Effector CD8-positive, alpha-beta T cell (primary cell): ENCODE measurements at places on chromosomes 13 and 19.

- no peak for DNase-seq
Observed at GRCh38 chr13:74158571-74159352, 24.6 kb upstream of the KLF12 start.

GRCh38 chr13:24574847-24575246 lies 62.3 kb upstream of the PARP4 start:
- no peak for DNase-seq

DNA sequence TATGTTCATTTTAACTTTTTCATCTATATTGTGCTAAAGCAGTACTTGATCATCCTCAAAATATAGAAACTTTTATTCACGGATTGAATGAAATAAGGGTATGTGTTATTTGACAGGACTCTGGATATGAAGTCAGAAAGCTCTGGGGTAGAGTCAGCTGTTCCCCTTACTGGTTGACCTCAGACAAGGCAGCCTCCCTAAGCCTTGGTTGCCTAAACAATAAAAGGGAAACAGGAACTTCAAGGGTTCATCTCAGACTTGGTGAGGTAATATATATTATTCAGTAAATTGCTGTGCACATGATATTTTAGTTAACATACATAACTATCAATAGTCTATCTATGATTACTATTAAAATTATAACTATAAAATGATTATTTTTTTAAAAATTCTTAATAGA lies 13.6 kb downstream of the POLR1D start:
- DNase-seq = no peak

DNA sequence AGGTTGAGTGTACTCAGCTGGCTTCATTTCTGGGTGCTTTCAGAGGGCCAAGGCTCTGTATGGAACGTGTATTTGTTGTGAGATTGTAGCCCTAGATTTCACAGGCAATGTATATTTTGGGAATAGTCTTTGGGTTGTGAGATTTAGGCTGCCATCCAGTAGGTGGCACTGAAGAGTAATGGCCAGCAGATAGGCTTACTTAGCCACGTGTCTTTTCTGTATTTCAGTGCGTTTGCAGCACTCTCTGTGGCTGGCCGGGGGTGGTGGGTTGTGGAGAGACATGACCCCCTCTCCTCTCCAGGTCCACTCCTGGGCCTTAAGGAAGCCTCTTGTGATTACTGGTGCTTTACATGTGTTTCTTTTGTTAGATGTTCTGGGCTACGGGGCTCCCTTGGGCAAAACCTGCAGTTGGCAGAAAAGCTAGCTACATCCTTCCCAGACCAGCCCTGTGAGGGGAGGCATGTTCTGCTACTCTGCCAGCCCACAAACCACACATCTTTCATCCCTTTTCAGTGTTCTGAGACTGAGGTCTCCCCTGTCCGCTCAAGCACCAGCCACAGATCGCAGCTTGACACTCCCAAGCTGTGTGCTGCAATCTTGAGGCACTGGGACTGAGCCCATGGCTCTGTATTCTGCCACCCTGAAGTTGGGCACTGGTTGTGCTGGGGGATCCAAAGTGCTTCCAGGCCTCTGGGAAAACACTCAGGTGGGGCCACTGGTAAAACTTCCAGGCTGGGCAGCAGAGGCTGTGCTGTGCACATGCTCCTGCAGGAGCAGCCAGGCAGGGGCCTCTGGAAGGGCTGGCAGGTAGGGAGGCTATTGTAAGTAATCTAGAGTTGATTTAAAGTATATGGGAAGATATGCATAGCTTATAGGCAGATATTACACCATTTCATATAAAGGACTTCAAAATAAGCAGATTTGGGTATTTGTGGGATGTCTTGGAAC lies 1096.8 kb upstream of the PCDH20 start:
- no peak for DNase-seq

DNA sequence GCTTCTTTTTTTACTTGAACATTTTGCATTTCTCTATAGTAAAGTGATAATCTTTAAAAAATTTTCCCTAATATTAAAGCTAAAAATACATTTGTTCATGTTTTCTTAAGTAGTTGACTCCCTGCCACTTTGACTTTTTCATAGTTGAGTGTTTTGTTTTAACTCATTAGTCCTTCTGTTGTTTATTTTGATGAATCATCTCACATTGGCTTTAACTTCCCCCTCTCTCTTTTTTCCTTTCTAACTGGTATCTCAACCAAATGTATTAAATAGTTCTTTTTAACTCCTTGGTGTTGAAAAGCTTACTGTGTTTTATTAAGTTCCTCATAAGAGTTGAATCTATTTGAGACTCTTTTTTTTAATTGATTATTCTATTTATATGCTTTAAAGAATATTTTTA lies 2.8 kb downstream of the TNFSF13B start:
- no peak for DNase-seq

DNA sequence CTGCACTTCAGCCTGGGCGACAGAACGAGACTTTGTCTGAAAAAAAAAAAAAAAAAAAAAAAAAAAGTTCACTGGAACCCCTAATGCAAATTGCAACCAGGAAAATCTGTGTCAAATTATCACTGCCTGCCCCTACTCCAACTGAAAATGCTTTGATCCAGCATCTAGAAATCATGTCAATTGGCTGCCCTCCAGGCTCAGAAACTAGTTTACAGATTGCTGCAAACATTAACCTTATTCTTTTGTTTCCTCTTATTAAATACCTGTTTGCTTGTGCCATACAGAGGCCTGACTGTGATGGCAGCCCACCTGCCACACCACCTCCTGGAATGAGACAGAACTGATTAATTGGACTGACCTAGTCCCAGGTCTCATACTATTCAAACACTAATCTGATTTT lies 18.6 kb upstream of the AKT2 start:
- DNase-seq = no peak

- DNase-seq = no peak
Observed at GRCh38 chr19:47005164-47005641, 14.4 kb upstream of the NPAS1 start.

- no peak for DNase-seq
Observed at GRCh38 chr13:93388701-93389100, 162.1 kb downstream of the GPC6 start.

DNA sequence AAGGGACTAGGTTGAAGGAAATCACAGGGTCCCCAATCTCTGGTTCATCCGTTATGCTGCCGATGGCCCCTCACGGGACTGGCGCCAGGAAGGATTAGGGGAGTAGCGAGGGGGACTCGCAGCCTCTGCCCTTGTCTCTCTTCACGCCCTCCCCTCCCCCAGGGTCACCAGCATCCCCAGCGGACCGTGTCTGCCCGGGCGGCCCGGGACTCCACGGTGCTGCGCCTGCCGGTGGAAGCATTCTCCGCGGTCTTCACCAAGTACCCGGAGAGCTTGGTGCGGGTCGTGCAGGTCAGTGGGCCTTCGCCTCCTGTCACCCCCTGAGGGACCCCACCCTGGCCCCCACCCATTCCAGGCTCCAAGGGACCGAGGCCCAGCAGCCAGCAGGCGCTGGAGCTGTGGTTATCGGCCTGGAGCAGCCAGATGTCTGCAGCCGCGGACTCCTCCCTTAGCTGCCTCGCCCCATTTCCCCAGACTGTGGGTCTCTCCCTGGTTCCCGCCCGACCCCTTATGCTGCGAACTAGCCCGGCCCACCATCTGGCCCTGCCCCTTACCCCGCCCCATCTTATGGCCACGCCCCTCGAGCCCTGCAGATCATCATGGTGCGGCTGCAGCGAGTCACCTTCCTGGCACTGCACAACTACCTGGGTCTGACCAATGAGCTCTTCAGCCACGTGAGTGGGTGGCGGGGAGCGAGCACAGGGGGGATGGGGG lies 5.4 kb downstream of the PNPLA6 start:
- DNase-seq = no peak

GRCh38 chr13:89205856-89206520 lies 1534.8 kb downstream of the SLITRK5 start:
- DNase-seq = no peak

DNA sequence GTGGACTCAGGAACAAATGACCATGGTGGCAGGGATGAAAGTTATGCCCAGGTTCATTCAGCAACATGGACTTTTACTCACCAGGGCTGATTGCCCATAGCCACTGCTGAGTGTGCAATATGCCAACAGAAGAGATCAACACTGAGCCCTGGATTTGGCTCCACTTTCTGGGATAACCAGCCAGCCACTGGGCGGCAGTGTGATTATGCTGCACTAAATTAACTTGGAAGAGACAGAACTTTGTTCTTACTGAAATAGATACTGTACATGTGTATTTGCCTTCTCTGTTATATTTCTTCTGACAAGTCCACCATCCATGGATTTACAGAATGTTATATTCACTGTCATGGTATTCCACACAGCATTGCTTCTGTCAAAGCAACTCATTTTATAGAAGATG lies 257.4 kb downstream of the TDRD3 start:
- DNase-seq = no peak

DNA sequence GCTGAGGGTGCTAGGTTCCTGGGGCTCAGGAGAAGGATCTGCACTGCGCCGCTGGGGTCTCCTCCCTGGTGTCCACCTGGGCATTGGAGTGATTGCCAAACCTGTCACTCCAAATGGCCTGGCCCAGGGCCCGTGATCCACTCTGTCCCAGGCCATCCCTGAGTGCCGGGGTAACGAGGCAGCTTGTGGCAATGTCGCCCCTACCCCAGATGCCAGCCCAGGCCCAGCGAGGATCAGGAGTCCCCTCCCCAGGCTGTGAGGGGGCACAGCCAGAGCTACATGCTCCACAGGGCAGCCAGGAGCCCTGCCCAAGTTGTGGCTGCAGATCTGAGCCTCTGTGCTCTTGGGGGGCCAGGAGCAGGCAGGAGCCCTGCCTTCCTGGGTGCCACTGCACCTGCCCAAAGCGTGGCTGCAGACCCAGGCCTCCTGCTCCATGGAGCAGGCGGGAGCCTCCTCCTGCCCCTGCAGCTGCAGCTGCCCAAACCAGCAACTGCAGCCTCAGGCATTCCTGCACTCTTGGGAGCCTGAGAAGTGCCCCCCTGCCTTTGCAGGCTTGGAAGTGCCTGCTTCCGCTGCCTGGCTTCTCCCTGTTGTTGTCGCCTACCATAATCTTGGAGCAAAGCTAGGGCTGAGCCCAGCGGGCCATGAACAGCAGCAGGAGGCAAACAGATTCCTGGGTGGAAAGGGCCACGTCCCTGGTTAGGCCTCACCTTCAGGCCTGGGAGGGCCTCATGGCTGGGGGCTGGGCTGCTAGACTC lies 4.6 kb downstream of the IGFL4 start:
- no peak for DNase-seq

DNA sequence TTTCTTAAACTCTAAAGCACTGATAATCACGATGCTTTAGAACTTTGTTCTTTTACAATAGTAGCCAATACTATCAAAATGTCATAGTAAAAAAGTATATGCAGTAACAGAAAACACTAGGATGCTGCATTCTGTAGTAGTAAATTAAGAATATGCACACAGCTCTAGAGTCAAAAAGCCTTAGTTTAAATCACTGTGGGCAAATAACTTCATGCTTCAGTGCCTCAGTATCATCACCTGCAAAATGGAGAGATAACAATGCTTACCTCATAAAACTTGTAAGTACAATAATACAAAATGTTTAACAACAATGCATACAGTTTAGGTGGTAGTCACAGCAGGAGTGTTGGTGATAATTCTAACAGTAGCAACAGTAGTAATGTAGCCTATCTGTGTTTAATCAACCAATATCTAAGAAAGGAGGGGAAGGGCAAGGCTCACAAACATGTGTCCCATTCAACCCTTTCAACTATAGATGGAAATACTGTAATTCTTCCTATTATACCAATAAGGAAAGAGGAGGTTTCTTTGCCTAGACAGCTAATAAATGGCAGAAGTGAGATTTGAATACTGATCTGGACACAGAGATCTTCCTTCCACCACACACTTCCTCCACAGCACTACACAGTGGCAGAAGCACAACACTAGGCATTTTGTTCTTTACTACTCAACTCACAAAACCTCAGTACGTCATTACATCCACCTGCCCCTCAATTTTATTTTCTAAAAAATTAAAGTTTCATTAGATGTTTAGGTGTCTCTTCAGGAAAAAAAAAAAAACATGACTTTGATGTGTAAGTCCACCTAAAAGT lies 4.6 kb downstream of the RBM26 start:
- no peak for DNase-seq

DNA sequence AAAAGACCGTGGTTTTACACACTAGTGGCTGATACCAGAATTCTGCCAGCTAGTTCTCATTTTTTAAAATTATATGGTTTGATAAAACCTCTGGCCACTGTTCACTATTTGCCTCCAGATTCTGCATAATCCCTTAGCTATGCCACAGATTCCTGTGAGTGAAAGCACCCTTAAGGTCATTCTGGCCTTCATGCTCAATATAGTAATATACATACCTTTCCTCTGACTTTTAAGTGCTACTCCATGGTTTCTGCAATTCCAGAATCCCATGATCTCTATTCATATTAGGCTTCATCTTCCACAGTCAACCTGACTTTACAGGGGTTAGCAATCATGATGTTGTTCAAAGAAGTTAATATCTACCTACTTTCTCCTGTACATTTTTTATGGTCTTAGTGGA lies 274.1 kb upstream of the EDNRB start:
- DNase-seq = no peak

DNA sequence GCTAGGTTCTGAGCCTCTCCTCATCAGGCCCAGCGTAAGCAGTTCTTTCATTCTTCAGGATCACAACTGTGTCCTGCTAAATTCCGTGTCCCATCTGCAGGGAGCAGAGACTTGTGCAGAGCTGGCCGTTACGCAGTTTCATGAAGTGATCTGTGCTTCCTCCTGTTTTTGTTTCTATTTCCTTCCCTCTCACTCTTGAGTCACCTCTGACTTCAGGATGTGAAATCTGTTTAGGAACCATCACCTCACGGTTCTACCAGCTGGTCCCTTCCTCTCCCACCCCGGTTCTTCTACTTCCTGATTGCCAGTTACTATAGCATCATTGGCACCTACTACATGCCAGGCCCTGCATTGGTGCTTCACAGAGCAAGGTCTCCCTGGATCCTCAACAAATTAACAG lies 8.5 kb downstream of the MAU2 start:
- no peak for DNase-seq

DNA sequence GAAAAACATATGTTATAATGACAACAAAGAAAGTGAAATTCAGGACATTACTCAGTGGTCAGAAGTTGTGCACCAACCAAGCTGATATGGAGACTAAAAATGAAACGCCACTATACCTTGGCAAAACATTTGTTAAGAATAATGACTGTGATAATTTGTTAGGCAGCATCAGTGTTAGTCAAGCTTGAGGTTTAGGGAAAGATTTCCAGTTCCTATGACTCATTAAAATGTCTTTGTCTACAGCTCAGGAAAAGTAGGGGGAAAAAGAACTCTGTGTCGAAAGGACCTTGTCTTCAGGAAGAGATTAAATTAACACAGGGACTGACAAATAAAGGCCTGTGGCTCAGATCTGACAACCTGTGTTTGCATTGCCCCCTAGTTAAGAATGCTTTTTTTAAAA lies 764.1 kb upstream of the SLITRK6 start:
- DNase-seq = no peak
